ENCODE measurements at places on chromosomes 13 and 19. TPM values are rescaled to one million over a fixed set of nuclear protein-coding genes. Genes with fewer than 3 reads are reported as not detected.

ZNF627 gene
- total RNA-seq = 4.3 TPM

EPN1 gene
- 136 TPM for total RNA-seq

UHRF1 gene
- total RNA-seq = 38.9 TPM

RPS5 gene
- 2,408 TPM for total RNA-seq

NPAS1 gene
- 6.7 TPM for total RNA-seq

TSHZ3 gene
- total RNA-seq = 2.4 TPM

IL17D gene
- total RNA-seq = 1.3 TPM

ATP4B gene
- not detected for total RNA-seq

LRRC8E gene
- total RNA-seq = 6.4 TPM

ZSCAN4 gene
- not detected for total RNA-seq

CLDND2 gene
- 4.6 TPM for total RNA-seq

GNA15 gene
- total RNA-seq = not detected

POLR2E gene
- 218 TPM for total RNA-seq

PCDH20 gene
- not detected for total RNA-seq

SERPINE3 gene
- total RNA-seq = not detected

SLC5A5 gene
- total RNA-seq = 0.15 TPM

KLK2 gene
- total RNA-seq = not detected

UBE2L5 gene
- not detected for total RNA-seq

IL11 gene
- total RNA-seq = 18.1 TPM

SLC44A2 gene
- 8.0 TPM for total RNA-seq

ACTMAP gene
- total RNA-seq = 19.7 TPM

CRLF1 gene
- 5.7 TPM for total RNA-seq

CGB2 gene
- total RNA-seq = not detected

MAU2 gene
- 13.2 TPM for total RNA-seq

PSG11 gene
- total RNA-seq = not detected

C13orf46 gene
- total RNA-seq = 0.13 TPM

CEACAM20 gene
- total RNA-seq = not detected

PLK5 gene
- total RNA-seq = not detected
